Mesenchymal stem cell (in vitro differentiated cells and primary cell): ENCODE measurements at places on chromosomes 11 and 22.

GRCh38 chr11:99973993-99974392 lies 713.1 kb upstream of the ARHGAP42 start:
- no peak overlapping the region for H3K4me3 ChIP-seq
- DNase-seq, result no peak

DNA sequence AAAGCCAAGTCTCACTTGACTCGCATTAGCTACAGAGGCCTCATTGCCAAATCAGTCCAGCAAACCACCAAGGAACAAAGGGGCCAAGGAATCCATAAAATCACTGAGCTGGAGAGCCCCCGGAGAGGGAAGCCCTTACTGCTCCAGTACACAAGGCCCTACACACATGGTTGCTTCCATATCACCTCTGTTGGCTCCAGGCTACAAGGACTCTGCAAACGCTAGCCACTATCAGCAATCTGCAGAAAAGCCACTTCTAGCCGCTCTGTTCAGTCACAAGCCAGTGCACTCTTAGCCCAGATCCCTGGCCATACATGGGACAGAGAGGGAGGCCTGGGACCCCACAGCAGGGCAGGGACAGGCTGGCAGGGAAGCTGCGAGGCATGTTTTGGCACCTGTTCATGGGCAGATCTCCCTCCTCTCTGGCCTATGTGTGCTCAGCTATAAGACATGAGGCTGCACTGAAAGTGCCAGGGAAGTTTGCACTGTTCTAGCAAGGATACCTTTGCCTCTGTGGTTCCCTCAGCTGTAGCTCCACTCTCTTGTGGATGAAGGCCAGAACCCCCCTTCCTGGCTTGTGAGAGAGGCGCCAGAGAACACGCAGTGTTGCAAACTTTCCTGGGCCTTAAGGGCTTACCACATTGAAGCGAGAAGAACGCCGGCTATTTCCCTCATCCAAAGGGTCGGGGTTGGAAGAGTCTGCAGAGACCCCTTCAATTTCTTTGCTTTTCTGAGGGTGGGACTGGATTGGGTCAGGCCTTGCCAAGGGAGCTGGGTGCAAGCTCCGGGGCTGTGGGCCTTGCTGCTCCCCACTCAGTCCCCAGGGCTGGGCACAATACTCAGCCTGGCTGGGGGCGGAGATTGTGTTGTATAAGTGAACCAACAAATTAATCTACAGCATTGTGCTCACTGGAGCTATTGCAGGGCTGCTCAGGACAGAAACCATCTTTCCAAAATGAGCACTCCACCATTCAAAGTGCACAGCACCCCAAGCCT lies 108.7 kb upstream of the PITPNB start:
- peaks cover 32% of the 10 kb centered on the region for H3K36me3 ChIP-seq
- DNase-seq, result no peak
- peaks cover 24% of the 10 kb centered on the region for H3K4me1 ChIP-seq

DNA sequence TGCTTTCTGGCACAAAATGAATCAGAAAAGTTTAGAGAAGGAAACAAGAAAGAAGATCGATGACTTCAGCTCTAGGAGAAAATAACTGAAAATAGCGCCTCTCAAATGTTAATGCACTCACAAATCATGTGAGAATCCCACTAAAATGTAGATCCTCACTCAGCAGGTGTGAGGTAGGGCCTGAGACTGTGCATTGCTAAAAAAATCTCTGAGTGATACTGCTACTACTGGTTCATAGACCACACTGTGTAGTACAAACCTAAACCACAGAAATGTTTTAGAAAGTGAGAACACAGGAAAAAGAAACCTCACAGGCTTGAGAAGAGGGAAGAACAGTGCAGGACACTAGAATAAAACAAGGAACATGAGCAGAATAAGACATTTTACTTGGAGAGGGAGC lies 2.0 kb downstream of the OR8D4 start:
- no peak overlapping the region for H3K27ac ChIP-seq
- DNase-seq, result no peak
- no peak overlapping the region for H3K4me3 ChIP-seq
- no peaks in the 10 kb centered on the region for H3K4me1 ChIP-seq

- H3K36me3 ChIP-seq, result no peaks in the 10 kb centered on the region
- no peak for DNase-seq
- peaks cover 3% of the 10 kb centered on the region for H3K27me3 ChIP-seq
- no peak overlapping the region for H3K27ac ChIP-seq
- H3K4me3 ChIP-seq, result no peak overlapping the region
Measured at GRCh38 chr11:114783805-114784204, 105.5 kb downstream of the NXPE2 start.

DNA sequence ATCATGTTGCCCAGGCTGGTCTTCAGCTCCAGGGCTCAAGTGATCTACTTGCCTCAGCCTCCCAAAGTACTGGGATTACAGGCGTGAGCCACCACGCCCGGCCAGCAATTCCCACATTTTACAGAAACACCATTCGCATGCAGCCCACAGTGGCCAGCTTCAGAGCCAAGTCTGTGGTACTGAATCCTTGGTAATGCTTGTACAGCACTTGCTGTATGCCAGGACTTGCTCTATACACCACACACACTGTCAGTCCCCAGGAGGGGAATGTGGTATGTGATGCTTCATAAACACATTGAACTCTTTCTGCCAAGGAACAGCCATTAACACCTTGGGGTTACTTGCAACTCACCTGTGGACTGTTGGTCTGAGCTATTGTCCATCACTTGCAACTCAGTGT lies 119.4 kb downstream of the MED15 start:
- H3K27ac ChIP-seq, result no peak overlapping the region
- H3K4me3 ChIP-seq, result no peak overlapping the region
- DNase-seq, result no peak
- H3K36me3 ChIP-seq, result no peaks in the 10 kb centered on the region
- no peaks in the 10 kb centered on the region for H3K4me1 ChIP-seq
- peaks cover 36% of the 10 kb centered on the region for H3K27me3 ChIP-seq

DNA sequence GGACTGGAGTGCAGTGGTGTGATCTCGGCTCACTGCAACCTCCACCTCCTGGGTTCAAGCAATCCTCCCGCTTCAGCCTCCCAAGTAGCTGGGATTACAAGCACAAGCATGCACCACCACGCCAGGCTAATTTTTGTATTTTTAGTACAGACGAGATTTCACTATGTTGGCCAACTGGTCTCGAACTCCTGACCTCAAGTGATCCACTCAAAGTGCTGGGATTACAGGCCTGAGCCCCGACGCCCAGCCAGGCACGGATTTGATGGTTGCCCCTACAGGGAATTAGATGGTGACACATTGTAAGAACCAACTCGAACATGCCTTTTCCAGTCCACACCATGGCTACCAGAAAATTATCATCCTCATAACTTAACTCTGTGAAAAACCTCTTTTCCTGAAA lies 26.8 kb upstream of the RTL6 start:
- H3K27ac ChIP-seq, result no peak overlapping the region
- H3K4me3 ChIP-seq, result no peak overlapping the region
- no peak for DNase-seq
- peaks cover 6% of the 10 kb centered on the region for H3K4me1 ChIP-seq
